NCI-H187 (cell line): ENCODE measurements at places on chromosomes 3 and 15.

- DNase-seq: no peak
Measured at GRCh38 chr3:105598042-105598796, 231.5 kb downstream of the ALCAM start.

DNA sequence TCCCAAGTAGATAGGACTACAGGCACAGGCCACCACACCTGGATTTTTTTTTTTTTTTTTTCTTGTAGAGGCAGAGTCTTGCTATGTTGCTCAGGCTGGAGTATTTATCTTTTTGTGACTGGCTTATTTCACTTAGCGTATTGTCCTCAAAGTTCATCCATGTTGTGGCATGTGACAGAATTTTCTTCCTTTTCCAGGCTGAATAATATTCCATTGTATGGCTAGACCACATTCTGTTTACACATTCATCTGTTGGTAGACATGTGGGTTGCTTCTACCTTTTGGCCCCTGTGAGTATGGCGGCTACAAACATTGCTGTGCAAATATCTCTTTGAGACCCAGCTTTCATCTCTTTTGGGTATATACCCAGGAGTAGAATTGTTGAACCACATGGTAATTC is 160.2 kb upstream of the SMAD3 start:
- no peak for DNase-seq

GRCh38 chr3:30894521-30895251 is at the start of gene GADL1:
Gene GADL1, minus strand, starts transcription at chr3:30894661. Its CDS starts 47 bp downstream, at chr3:30894614.
- DNase-seq: no peak

DNA sequence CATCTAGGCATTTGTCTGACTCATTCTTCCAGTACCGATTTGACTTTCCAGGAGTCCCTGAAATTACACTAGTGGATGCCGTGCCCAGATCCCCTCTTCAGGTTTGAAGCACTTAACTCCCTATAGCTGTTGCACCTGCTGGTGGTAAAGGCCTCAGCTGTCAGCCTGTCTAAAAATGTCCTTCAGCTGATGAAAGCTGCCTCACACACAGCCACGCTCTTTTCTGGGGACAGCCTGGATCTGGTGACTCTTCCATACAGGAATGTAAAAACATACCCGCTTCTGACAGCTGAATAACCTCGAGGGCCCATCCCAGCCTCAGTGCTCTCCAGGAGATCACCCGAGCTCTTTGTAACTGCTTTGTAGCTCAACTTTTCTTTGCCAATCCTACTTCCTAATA is 534.1 kb upstream of the GRM7 start:
- DNase-seq: no peak

DNA sequence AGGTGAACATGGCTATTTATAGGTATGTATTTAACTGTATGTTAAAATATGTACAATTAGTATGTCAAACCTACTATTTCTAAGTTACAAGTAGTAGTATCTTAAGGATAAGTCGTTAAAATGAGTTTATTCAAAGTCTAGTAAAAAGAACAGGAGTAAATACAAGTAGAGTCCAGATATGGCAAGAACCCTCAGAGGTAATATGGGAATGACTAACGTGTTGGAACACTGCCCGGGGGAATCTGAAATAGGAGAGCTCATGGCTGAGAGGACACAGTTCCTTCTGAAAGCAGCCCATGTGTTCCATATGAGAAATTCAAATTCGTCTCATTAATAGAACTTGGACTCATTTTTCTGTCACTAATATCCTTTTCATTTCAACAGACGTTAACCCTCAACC is 158.8 kb downstream of the CLSTN2 start:
- no peak for DNase-seq

- no peak for DNase-seq
Measured at GRCh38 chr3:95399585-95399984, 1336.7 kb downstream of the NSUN3 start.

GRCh38 chr15:93759629-93760028 is 471.7 kb upstream of the MCTP2 start:
- no peak for DNase-seq
